ENCODE measurements at places on chromosomes 1 and 21. TPM values are rescaled to one million over a fixed set of nuclear protein-coding genes. Genes with fewer than 3 reads are reported as not detected.

Gene ECM1
- total RNA-seq = 5.1 TPM

Gene IGSF5
- total RNA-seq = not detected

DNA sequence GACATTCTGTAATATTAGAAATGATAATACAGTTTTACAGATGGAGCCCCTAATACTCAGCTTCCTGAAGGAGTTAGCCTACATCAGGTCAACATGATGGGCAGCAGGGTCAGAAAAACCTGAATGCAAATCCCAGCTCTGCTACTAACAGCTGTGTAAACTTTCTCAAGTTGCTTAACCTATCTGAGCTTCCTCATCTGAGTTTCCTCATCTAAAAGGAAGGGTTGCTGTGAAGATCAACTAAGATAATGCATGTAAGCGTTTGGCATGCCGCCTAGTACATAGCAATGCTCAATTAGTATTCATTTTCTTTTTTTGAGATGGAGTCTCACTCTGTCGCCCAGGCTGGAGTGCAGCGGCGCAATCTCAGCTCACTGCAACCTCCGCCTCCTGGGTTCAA lies 18.4 kb upstream of the DESI2 start:
- no peaks in the 10 kb centered on the region for H3K36me3 ChIP-seq
- DNase-seq = no peak
- H3K27ac ChIP-seq = no peak overlapping the region
- H3K27me3 ChIP-seq = no peaks in the 10 kb centered on the region

DNA sequence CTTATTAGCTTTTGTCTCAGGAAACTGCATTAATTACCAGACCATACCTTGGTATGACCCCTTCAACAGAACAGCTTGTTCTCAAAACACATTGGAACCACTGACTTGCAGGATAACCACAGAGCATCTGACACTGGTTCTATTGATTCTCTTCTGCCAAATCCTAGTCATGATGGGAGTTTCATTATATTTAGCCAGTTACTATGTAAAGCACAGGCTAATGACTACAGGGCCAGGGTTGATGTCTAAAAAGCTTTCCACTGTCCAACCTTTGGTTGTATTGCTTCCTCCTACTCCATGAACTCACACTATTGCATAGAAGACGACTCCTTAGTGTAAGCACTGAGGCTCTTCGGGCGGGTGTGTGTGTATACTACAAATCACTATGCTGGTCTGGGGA lies 3.8 kb downstream of the STMN1 start:
- DNase-seq = no peak
- H3K27ac ChIP-seq = no peak overlapping the region
- no peaks in the 10 kb centered on the region for H3K27me3 ChIP-seq
- peaks cover 19% of the 10 kb centered on the region for H3K4me1 ChIP-seq
- no peaks in the 10 kb centered on the region for H3K36me3 ChIP-seq

DNA sequence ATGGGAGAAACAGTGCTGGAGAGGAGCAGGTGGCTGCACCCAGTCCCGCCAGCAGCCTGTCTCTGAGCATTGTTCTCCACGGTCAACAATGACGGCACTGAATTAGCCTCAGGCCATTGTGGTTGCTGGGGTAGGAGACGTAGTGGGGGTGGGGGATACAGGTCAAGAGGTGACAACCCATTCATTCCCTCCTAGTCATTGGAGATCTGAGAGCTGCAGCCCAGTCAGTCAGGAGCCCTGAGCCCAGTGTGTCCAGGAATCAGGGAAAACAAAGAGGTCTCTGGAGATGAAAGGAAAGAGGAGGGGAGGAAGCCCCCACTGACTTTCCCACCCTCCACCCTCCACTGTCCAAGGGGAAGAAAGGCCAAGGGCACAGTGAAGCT lies 15.3 kb downstream of the SMIM12 start:
- H3K4me3 ChIP-seq = no peak overlapping the region
- H3K4me1 ChIP-seq = peaks cover 7% of the 10 kb centered on the region
- H3K27me3 ChIP-seq = no peaks in the 10 kb centered on the region
- peak overlapping the region; percentile 49 for H3K27ac ChIP-seq

- H3K27me3 ChIP-seq = no peaks in the 10 kb centered on the region
- no peak overlapping the region for H3K4me3 ChIP-seq
- no peak overlapping the region for H3K27ac ChIP-seq
- H3K4me1 ChIP-seq = no peaks in the 10 kb centered on the region
Measured at GRCh38 chr1:53490351-53490750, 31.2 kb downstream of the DMRTB1 start.

GRCh38 chr21:15421947-15422346 lies 307.8 kb upstream of the USP25 start:
- H3K36me3 ChIP-seq = no peaks in the 10 kb centered on the region
- H3K4me1 ChIP-seq = no peaks in the 10 kb centered on the region
- no peaks in the 10 kb centered on the region for H3K27me3 ChIP-seq
- H3K4me3 ChIP-seq = no peak overlapping the region
- no peak overlapping the region for H3K27ac ChIP-seq

DNA sequence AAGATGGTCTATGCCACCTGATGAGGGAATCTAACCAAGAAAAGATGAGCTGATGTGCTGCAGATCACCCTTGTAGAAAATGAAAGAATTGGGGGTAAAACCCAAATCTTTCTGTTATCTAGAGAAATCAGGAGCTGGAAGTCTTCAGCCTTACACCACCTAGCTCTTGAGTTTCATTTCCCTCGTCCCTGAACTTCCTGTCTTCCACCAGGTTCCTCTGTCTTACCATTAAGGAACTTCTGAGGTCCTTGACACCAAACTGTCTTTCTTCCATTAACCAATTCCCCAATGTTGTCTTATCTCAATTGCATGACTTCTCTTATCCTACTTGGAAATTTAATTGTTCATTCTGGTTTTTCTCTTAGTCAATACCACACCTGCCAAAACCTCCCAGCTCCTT lies 31.5 kb downstream of the LPAR3 start:
- H3K36me3 ChIP-seq = no peaks in the 10 kb centered on the region
- DNase-seq = no peak
- H3K27ac ChIP-seq = no peak overlapping the region
- H3K4me3 ChIP-seq = no peak overlapping the region
- peaks cover 9% of the 10 kb centered on the region for H3K4me1 ChIP-seq
- H3K27me3 ChIP-seq = no peaks in the 10 kb centered on the region

- H3K27me3 ChIP-seq = no peaks in the 10 kb centered on the region
- peak overlapping the region; percentile 6 for H3K4me3 ChIP-seq
- DNase-seq = peak; percentile 43
- no peaks in the 10 kb centered on the region for H3K36me3 ChIP-seq
- H3K27ac ChIP-seq = peak overlapping the region; percentile 56
Measured at GRCh38 chr21:31900121-31900895, 27.5 kb downstream of the HUNK start.

Data from liver (tissue), 10 donors.